ENCODE measurements at places on chromosomes 16 and 17.

GRCh38 chr17:70987867-70988340 is 818.6 kb downstream of the KCNJ2 start:
- no peak for DNase-seq

- DNase-seq, result no peak
Measured at GRCh38 chr17:58091024-58091567, 7.9 kb downstream of the DYNLL2 start.

GRCh38 chr17:61414141-61414935 is 14.7 kb downstream of the TBX2 start:
- no peak for DNase-seq

- DNase-seq, result no peak
Measured at GRCh38 chr16:85555719-85556455, 57.2 kb upstream of the GSE1 start.

GRCh38 chr17:79342376-79342775 is 267.8 kb downstream of the ENGASE start:
- DNase-seq, result no peak

- no peak for DNase-seq
Measured at GRCh38 chr17:21078016-21078780, 35.4 kb upstream of the USP22 start.

DNA sequence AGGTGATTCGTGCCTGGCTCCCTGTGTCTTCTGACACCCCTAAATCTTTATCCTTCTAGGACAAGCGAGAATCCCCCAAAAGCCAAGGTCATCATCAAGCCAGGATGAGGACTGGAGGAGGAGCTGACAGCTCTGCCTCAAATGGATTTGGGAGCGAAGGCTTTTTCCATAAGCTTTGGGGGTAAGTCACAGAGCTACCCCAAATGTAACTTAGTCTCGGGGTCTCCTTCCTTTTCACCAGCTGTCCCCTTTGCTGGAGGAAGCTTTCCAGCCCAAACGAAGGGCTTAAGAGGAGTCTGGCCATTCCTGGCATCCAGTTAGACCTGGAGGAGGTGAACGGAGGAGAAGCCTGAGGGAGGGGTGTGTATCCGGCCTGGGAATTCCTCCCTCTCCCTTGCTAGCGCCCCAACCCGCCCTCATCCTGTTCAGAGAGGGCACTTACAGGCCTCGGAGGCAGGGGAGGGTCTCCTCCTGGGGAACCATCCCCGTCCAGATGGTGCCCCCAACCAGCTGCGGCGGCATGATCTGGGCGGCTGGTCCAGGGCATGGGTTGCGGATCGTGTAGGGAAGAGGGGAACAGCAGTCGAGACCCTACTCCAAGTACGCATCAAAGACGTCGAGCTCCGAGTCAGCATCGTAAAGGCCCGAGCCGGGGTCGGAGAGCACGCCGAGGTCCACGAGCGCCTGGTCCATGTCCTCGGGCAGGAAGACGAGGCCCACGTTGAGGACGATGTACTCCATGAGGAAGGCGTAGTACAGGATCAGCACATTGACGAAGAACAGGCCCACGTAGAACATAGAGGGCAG is 938 bp downstream of the DEXI start:
- DNase-seq, result no peak

DNA sequence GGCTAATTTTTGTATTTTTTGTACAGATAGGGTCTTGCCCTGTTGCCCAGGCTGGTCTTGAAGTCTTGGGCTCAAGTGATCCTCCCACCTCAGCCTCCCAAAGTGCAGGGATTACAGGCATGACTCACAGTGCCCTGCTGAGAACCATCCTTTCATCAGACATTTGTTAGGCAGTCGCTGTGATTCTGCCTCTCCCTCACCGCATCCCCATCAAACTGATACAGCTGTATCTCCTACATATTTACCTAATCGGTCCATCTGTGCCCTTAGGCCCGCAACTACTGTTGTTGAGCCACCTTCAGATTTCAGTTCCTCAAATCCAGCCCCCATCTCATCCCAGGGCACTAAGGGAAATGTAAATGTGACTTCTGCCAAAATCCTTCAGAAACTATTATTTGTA is 2.0 kb upstream of the SLC43A2 start:
- DNase-seq, result no peak

DNA sequence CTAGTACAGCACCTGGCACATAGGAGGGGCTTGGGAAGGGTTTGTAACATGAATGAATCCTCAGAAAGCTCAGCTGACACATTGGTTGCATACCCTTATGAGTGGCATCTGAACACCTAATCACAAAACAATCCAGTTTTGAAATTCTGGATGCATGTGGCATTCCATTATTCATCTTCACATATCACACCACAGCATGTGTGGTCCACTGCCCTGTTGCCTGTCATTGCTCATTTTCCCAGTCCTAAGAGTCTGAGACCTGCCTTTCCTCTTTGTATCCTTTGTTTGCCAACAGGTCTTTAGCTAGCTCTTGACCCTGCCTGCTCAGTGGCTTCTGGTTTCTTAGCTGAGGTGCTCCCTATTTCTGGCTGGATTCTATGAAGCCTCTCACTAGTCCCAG is 170.8 kb upstream of the ASIC2 start:
- no peak for DNase-seq

- no peak for DNase-seq
Measured at GRCh38 chr16:81838794-81839193, 59.7 kb downstream of the PLCG2 start.

- no peak for DNase-seq
Measured at GRCh38 chr17:18158022-18158600, 25.5 kb upstream of the ALKBH5 start.

GRCh38 chr17:81885869-81886548 is 5.4 kb downstream of the ALYREF start:
- no peak for DNase-seq

DNA sequence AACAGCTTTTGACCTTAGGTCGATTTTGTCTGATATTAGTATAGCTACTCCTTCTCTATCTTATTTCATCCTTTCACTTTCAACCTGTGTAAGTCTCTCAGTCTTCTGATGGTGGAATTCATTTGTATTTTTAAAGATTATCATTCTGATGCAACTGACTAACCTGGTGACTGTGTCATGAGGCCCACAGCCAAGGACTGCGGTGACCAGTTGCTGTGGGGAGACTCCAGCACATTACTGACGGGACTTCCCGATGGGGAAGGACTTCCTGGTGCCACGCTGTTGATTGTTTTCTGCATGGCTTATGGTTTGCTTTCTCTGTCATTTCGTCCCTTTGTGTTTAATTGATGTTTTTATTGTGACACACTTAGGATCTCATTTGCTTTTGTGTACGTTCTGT is 34.2 kb downstream of the RMI2 start:
- peak; percentile 30 for DNase-seq

- DNase-seq, result no peak
Measured at GRCh38 chr17:48455791-48456190, 25.8 kb upstream of the SKAP1 start.

DNA sequence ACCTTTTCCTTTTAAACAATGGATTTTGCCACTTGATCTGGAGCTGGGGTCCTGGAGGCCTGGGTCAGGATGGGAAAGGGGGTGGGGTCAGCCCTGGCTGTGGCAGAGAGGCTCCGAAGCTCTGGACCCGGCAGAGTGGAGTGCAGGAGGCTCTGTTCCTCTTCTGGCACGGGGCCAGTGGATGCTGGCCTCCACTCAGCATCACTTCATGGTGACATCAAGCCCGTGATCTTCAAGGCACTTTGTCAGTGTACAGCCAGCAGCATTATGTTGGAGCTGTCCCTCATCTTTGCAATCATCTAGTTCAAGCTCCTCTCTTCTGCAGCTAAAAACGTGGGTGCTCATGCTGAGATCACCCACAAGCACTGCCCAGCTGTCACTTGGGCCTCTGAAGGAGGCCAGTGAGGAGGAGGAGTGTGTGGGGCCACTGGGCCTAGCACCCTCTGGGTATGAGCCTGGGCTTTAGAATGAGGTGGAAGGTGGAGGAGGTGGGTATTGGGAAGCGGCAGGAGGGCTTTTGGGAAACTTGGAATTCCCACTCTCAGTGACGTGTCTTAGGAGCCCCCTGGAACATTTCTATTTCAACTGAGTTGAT is 45.9 kb upstream of the MGAT5B start:
- no peak for DNase-seq

GRCh38 chr16:82344157-82344556 is 174.1 kb upstream of the MPHOSPH6 start:
- no peak for DNase-seq

DNA sequence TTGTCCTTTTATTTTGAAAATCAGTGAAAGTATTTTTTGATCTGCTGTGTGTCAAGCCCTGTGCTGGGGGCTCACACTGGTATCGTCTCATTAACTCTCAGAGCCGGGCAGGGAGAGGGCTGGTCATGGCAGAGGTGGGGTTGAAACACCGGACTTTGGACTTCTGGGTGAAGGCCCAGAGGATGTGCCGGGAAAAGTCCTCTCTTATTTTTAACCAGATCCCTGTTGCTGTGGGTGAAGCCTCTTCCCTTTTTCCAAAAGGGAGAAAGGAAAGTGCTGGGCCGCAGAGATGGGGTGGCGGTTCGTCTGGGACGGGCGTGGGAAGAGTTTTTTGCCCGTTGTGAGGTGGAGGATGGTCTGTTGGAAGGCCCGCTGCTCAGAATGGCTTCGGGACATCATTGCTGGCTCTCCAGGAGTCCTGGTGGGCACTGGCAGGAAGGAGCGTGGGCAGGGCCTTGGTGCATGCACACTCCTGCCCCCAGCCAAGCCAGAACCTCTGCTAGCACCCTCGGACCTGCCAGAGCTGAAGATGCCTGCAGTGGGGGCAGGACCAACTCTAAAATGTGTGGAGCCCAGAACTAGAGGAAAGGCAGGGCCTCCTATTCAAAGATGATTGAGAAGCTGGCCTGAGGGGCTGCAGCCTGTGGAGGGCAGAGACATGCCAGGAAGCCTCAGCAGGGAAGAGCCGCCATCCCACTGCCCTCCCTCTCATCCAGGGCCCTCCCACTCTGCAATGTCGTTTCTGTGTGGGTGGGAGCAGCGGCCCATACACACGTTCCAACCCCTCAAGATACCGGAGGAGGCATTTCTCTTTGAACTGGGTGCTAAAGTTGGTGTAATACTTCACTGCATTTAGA is 213.2 kb downstream of the CCDC182 start:
- no peak for DNase-seq

DNA sequence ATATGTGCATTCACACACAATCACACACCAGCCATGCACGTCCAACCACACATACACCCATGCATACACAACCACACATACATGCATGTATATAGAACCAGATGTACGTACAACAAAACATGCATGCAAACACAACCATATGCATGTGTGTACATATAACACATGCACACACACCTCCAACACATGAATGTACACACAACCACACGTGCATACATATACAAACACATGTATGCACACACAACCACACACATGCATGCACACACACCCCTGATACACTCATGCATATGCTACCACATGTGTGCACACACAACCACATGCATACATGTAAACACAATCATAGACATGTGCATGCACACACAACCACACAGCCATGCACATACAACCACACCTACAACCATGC is 52.0 kb upstream of the SDK2 start:
- no peak for DNase-seq

DNA sequence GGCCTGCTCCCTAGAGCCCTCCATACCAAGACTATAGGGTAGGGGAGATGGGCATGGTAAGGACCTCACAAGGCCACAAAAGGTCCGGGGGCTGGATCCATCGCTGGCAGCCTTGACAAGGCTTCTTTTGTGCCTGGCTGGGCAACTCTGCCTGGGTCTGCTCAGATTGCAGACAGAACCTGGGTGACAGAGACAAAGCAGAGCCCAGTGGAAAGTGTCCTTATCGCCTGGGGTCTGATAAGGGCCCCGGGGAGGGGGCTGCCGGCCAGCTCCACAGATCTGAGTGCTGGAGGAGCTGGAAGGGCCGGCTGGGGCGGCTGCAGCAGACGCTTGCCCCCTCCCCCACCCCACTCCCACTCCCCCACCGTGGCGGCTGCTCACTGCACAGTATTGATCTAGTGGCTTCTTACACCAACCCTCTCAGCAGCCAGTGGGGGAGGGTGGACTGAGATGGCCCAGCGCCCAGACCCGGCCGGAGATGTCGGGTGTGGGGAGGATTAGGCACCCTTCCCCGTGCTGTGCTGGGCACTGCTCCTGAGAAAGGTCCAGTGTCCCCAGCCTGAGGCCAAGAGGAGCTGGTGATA is 7.2 kb downstream of the MMP15 start:
- no peak for DNase-seq

GRCh38 chr16:8544406-8544805 is 45.9 kb downstream of the TMEM114 start:
- no peak for DNase-seq

GRCh38 chr17:22265807-22266206 is 573.5 kb downstream of the KCNJ18 start:
- DNase-seq, result no peak

Data from amniotic stem cell (primary cell).